ENCODE measurements at places on chromosomes 2 and 18.

DNA sequence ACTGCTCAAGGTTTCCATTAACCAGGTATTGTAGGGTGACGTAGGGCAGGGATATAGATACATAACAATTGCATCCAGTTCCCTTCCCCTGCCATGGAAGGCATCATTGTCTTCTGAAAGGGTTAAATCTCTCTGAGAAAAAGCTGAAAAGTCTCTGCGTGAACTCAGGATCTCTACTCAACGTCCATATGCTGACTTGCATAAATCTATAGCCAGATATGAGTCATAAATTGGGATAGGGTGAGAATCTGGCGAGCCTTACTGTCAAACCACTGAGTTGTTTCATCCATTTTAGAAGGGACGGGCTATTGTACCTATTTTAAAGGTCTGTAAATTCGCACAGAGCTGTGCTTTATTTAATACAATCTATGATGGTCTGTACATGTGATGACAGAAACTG lies 258.3 kb downstream of the L3MBTL4 start:
- DNase-seq, result no peak

GRCh38 chr2:216646116-216646515 lies 12.9 kb downstream of the IGFBP2 start:
- DNase-seq, result no peak

DNA sequence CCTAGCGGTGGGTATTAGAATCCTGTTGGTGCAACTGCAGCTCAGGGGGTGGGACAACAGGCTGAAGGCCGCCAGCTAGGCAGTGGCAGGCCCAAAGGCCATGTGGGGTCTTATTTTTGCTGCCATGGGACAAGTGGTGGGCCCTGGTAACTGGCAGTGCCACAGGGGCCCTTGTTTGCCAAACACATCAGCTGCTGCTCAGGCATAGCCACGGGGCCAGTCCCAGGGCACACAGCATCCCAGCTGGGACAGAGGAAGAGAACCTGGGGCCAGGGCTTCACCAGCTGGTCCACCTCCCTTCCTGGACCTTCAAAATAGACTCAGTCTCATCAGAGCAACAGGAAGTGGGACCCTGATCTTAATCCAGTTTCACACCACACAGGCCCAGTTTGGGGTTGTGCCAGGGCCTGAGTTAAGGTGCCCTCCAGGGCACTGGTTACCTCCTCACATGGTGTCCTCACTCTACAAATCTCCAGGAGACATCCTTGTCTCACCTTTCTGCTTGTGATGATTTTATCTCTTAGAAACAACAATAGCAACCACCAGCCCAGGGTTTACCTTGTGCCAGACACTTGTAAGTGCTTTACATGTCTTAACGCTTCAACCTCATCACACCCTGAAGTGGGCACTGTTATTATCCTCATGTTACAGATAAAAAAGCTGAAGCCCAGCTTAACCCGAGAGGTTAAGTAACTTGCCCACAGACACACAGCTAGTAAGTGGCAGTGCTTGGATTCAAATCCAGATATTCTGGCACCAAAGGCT lies 98.5 kb downstream of the GYPC start:
- DNase-seq, result no peak

- no peak for DNase-seq
Measured at GRCh38 chr2:174078275-174078674, 113.1 kb upstream of the SP3 start.

DNA sequence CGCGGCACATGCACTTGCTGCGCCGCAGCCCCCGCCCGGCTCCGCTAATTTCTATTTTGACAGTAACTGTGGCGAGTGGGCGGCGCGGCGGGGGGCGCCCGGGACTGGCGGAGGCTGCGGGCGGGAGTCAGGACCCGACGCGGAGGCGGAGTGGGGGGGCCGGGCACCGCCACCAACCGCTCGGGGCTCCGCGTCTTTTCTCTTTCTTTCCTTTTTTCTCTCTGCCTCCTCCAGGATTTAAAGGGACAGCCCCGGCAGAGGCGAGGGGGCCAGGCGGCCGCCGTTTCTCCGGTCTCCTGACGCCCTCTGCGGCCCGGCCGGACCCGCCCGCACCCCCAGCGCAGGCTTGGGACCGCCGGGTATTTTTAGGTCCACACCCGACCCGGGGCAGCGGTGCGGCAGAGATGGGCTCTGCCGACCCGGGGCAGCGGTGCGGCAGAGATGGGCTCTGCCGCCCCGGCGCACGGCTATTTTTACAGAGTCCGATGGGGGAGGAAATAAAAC lies 460 bp upstream of the ZBTB7C start:
- DNase-seq, result peak; percentile 19

GRCh38 chr18:75478996-75479880 lies 51.7 kb upstream of the SMIM21 start:
- no peak for DNase-seq
